HT-29 (cell line): ENCODE measurements at places on chromosomes 1 and 21. TPM values are rescaled to one million over a fixed set of nuclear protein-coding genes. Genes with fewer than 3 reads are reported as not detected.

MEGF6 gene
- 12.7 and 16.5 TPM in 2 replicates for total RNA-seq

LAD1 gene
- total RNA-seq, result 216 and 238 TPM in 2 replicates

PPM1J gene
- 0.56 and 2.1 TPM in 2 replicates for total RNA-seq

NTMT2 gene
- total RNA-seq, result not detected in 2 replicates

VTCN1 gene
- total RNA-seq, result not detected in 2 replicates

HTR6 gene
- total RNA-seq, result 0.42 TPM in 1 of 2 replicates, not detected in the other

PPP2R5A gene
- total RNA-seq, result 36.1 and 42.1 TPM in 2 replicates

CFHR2 gene
- total RNA-seq, result not detected in 2 replicates

B3GALNT2 gene
- total RNA-seq, result 20.1 and 30.9 TPM in 2 replicates

GRCh38 chr1:234727018-234727940 is 117.3 kb upstream of the IRF2BP2 start:
- peak; percentile 41 for DNase-seq

- DNase-seq, result no peak
These were observed 6.0 kb downstream of the BRWD1 start for GRCh38 chr21:39307466-39307865.

DNA sequence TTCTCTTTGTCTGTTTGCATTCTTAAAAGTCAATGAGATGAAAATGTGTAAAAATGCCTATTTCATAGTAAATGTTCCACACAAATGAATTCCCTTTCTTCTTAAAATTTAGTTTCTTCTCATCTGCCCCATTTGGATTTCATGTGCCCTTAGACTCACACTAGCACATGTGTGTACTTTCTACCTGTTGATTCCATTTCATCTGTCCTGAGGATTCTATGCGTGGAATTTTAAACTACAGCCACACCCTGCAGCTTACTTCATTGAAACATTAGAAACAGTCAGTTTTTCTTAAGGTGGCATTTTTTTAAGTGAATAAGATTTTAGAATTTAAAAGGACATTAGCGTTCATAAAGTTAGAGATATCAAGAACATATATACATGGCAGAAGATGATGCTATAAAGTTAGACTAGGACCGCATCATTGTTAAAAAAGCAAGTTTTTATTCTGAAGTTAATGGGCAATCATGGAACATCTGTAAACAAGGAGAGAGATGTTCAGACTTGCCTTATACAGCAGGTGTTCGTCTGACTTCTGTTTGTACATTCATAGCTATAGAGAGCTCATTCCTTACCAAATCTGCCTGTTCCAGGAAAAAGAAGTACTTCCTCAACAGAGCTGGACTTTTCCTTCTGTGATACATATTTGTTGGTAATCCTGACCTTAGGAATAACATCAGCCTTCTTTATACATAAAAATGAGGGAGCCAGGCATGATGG is 3.9 kb upstream of the TUT4 start:
- DNase-seq, result no peak

DNA sequence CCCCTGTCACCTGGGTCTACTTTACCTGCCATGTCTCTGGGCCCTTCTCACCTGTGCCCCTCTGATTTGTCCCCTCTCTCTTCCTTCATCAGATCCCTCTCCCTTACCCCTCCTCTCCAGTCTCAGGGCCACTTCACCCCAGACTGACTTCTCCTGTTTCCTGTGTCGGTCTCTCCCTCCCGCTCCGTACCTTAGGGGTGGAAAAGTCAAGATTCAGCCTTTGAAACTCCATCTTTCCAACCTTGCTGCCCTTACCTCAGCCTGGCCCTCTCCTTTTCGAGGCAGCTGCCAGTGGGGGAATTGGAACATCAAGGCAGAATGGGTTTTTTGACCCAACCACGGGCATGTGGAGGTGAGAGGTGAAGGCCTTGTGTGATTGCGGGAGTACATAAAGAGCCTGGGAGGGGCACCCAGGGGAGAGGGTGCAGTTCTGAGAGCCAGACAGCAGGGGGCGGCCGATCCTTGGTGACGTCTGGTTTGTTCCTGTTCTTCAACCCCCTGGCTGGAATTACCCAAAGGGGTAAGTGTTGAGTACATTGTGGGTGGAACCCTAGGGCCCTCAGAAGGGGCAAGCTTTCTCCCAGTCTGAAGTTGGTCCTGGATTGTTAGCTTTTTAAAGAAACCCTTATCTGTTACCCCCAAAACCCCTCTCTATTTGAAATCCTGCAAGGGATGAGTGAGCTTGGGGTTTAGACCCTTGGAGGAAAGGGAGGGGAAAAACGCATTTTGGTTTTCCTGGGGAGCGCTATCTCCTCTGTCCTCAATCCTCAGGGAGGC is 12.3 kb upstream of the DMBX1 start:
- DNase-seq, result peak; percentile 91

- DNase-seq, result no peak
These were observed 27.3 kb upstream of the ACTA1 start for GRCh38 chr1:229461032-229461668.

DNA sequence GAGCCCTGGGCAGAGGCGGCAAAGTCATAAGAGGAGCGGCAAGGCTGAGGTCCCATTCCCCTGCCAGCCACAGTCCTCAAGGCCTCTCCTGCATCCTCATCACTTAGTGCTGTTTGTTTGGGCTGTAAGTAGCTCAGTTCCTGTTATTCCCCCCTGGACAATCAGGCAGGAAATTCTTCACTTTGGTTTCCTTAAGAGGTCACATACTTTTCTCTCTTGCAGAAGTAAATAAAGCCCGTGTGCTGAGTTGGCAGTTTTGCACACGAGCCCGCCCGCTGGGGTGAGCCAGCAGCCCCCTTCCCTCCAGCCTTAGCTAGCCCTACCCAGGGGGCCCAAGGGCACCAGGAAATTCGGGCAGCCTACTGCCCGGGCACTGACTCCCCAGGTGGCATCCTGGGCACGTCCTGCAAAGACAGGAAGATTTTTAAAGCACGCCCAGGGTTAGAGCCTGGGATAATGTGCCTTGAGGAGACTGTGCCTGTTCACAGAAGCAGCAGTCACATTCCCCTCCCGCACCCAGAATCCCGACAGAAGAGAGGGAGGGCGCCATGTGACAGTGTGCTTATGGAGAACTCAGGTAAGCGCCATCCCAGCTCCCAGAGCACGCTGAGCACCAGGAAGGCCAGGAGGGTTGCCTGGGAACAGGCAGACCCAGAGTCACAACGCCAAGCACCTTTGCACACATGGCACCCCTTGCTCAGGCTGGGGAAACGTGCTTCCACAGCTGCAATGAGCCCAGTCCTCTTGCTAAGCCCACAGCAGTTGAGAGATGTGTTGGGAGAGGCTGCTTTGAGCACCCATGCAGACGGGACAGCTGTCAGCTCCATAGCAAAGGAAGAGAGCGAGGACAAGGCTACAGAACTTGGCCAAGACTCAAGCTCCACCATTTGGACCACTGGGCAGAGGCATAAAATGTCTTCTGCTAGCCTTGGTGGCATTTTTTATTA is 144.5 kb upstream of the TMEM51 start:
- no peak for DNase-seq

DNA sequence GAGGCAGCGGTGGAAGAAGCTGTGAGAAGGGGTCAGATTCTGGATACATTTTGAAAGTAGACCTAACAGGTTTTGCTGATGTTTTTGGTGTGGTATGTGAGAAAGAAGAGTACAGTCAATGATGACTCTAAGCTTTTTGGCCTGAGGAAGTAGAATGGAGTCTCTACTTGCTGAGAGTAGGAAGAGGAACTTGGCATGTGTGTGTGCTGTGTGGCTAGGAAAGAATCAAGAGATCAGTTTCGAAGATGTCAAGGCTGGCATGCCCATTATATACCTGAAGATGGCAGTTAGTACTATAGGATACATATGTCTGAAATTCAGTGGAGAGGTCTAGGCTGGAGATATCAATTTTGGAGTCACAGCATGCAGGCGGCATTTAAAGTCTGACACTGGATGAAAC is 64.4 kb downstream of the MAB21L3 start:
- DNase-seq, result no peak

- no peak for DNase-seq
These were observed 685.0 kb downstream of the ADGRL2 start for GRCh38 chr1:82485591-82486369.

DNA sequence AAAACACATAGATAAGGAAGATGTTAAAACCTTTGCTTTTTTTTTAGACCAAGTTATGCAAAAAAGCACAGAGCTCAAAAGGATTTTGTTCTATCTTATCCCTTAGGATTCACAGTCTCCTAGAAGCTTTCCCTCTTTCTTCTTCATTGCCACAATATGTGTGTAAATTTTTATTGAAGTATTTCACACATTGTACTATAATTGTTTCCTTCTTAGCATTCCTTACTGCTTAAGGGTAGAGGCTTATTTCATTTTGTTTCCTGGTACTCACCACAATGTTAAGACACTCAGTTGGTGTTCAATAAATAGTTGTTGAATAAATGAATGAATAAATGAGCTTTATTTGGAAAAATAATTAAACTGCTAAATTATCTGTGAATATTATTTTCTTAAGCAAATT is 29.9 kb upstream of the SLC19A2 start:
- DNase-seq, result no peak

GRCh38 chr1:29676496-29676895 is 440.2 kb downstream of the PTPRU start:
- no peak for DNase-seq

DNA sequence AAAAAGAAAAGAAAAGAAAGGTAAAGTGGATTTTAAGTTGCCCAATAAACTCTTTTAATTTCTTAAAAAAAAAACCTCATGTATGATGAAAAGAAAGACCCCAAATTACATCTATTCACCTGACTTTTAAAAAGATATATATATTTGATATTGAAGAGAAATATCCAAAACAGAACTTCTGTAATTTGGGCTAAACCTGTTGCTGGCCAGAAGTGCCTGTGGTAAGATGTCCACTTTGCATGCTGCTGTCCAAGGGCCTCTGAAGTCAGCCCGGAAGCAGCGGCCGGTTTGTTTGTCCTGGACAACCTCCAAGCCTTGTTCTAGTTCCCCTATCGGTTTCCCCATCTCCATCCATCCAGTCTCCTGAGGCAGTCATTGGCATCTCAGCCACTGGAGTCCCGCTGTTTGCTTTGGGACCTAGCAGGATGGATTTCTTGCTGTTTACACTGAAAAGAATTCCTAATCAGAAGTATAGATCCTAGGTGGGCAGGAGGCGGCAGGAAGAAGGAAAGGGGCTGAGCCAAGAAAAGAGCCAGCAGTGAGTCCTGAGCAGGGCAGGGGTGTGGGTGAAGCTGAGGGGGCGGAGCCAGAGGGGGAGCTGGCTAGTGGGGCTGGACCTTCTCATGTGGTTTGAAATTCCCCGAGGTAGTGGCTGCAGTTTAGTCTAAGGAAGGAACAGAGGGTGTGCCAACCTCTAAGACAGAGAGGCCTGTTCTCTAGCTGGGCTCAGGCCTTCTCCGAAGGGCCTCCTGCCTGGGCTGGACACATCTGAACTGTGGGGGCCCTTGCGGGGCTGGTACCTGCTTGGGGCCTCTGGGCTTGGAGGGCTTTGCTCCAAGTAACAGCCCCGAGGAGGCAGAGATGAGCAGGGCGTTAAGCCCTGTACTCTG is 3.3 kb downstream of the NCMAP start:
- peak; percentile 95 for DNase-seq

DNA sequence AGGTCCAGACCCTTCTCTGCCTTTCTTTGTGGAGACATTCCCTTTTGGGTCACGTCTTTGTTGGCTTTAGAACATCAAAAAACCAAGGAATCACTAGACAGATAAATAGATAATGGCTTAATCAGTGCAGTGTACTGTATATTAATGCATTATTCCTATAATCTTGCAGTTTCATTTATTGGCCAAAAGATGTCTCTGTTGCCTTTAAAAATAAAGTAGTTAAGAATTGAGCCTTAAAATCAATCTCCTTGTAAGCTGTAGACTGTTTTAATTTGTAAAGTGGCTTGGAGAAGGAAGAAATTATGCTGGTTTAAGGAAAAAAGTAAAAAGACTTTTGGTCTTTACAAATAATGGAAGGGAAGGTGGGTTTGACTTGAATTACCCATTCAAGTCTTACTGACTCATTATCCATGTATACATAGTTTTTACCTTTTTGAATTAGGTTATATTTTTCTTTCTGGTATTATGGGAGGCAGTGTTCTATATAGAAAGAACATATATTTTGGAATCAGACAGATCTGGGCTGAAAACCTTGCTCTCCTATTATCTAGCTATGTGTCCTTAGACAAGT is 84.6 kb downstream of the VPS13D start:
- peak; percentile 57 for DNase-seq

DNA sequence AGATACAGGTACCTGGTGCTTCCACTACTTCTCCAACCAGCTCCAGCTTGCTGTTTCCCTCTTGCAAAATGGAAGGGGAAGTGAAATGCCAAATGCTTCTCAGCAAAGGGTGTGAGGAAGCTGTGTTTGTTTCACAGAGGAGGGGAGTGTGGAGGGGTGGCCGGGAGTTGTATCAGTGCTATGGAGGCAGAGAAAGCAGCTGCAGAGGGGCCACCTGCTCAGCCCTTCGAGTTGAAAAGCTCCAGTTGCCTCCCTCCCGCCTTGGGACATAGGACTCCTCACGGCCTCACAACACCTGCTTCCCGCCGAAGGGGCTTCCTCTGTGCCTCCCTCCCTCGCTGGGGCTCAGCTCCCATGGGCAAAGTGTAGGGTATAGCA is 12.1 kb upstream of the LINGO4 start:
- DNase-seq, result no peak

DNA sequence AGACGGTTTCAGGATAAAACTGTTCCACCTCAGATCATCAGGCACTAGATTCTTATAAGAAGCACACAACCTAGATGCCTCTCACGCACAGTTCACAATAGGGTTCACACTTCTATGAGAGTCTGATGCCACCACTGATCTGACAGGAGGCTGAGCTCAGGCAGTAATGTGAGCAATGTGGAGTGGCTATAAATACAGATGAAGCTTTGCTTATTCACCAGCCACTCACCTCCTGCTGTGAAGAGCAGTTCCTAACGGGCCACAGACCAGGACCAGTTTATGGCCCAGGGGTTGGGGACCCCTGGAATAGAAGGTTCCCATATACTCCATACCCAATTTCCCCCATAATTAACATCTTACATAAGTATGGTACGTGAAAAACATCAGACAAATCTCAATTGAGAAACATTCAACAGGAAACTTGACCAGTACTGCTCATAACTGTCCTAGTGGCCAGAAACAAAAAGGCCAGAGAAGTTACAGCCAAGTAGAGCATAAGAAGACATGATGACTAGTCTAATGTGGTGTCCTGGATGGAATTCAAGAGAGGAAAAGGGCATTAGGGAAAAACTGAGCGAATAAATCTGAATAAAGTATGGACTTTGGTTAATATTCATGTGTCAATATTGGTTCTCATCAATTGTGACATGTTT is 24.7 kb upstream of the IGSF5 start:
- DNase-seq, result no peak

- no peak for DNase-seq
These were observed 119.9 kb downstream of the KCNJ15 start for GRCh38 chr21:38376693-38377092.

- no peak for DNase-seq
These were observed 17.9 kb downstream of the SLC9A1 start for GRCh38 chr1:27136998-27137542.

DNA sequence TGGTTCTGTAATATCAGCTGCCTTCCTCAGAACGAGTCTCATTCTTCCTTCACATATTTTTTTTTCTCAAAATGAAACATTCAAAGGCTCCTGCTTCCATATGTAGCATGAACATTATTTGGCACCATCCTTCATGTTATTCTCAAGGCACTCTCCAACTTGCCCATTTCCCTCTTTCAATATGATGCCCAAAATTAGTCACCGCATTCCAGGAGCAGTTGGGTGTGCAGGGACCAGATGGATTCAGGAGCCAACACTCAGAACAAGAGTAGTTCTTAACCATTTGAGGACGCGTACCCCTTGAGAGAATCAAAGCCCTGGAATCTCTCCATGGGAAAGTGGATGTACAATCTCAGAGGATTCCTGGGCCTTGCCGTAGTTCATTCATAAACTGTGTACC is 50.3 kb downstream of the KCNK1 start:
- DNase-seq, result no peak
